ENCODE measurements at places on chromosomes 3 and 15. TPM values are rescaled to one million over a fixed set of nuclear protein-coding genes. Genes with fewer than 3 reads are reported as not detected.

GRCh38 chr3:39641274-39641673, 168.1 kb upstream of the MYRIP start:
- no peak for DNase-seq

- no peak for DNase-seq
These were observed 36.8 kb upstream of the KIF23 start for GRCh38 chr15:69377216-69377970.

Gene HES1
- total RNA-seq = 92.4 TPM

- no peak for DNase-seq
These were observed 58.7 kb upstream of the MKRN3 start for GRCh38 chr15:23506762-23507161.

DNA sequence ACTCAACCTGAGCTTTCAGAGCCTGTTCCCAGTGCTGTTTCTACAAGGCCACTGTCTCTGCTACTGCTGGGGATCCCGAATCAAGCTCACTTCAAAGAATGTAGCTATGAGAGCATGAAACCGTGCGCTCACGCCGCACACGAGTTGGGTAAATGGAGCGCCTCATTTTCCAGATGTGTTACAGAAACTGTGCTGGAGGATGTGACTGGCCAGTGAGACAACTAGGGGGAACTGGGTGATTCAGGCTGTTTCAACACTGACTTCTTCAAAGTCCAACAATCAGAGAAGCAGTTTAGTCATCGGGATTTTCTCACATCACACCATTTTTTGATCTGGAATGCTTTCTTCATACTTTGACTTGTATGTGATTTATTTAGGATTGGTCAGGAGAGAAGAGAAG, 3.5 kb downstream of the ZNF710 start:
- no peak for DNase-seq
